Activated T-cell treated with anti-CD3 and anti-CD28 coated beads, Interleukin-2, amount 50 U/mL, for 72 hours (primary cell): ENCODE measurements at places on chromosomes 5 and 9. TPM values are rescaled to one million over a fixed set of nuclear protein-coding genes. Genes with fewer than 3 reads are reported as not detected.

DNA sequence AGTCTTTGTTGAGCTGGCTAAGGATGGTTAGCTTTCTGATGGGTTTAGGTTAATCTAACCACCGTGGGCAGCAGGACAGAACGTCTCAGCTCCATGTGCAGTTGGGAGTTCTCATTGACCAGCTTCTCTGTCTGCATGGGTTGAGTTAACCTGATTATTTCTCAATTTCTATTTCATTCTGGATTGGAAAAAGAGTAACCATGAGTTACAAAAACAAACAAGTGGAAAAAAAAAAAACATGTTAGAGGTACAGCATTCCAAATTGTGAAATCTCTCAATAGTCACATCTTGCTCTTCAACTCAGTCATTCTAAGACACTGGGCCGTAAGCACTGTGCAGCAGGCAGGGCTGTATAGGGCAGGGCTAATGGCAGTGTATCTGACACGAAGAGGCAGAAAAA, 343.7 kb upstream of the KLF4 start:
- H3K4me1 ChIP-seq = no peaks in the 10 kb centered on the region
- H3K27me3 ChIP-seq = no peaks in the 10 kb centered on the region
- no peaks in the 10 kb centered on the region for H3K36me3 ChIP-seq
- no peak overlapping the region for H3K27ac ChIP-seq
- H3K4me3 ChIP-seq = no peak overlapping the region

DNA sequence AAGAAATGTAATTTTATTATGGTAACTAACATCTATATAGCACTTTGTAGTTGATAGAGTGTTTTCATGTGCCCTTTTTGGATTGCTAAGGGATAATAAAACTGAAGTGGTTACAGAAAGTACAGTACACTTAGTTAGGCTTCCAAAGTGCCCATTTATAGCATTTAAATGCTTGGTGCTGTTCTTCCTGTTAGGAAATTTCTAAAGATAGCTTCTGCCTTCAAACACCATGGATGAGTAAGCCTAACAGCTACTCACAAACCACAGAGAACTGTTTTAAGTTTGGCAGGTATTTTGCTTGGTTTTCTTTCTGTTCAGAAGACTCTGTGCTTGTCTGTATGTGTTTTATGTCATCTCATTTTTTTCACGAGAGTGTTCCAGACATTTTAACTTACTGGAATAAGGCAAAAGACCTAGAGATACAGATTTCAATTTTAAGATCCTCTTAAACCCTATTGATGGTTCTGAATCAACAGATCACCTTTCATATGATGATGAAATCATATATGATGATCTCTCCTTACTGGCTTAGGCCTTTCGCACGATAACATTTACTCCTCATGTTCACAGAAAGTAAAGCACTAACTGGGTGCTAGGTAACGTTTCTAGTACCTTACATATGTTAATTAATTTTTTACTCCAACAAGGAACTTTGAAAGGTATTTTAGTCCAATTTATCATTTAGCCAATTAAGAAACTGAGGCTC, 4.4 kb downstream of the RIMOC1 start:
- DNase-seq = no peak
- H3K36me3 ChIP-seq = peaks cover 14% of the 10 kb centered on the region
- H3K4me1 ChIP-seq = peaks cover 41% of the 10 kb centered on the region

GRCh38 chr9:74803376-74804017, 84.2 kb downstream of the TRPM6 start:
- H3K4me3 ChIP-seq = no peak overlapping the region
- peaks cover 26% of the 10 kb centered on the region for H3K27me3 ChIP-seq
- H3K36me3 ChIP-seq = no peaks in the 10 kb centered on the region
- H3K27ac ChIP-seq = no peak overlapping the region
- no peak for DNase-seq
- no peaks in the 10 kb centered on the region for H3K4me1 ChIP-seq

GRCh38 chr5:179234563-179235135, 110.6 kb downstream of the ADAMTS2 start:
- H3K36me3 ChIP-seq = no peaks in the 10 kb centered on the region
- H3K27me3 ChIP-seq = peaks cover 13% of the 10 kb centered on the region
- H3K4me3 ChIP-seq = no peak overlapping the region
- H3K4me1 ChIP-seq = no peaks in the 10 kb centered on the region
- H3K27ac ChIP-seq = no peak overlapping the region
- DNase-seq = no peak

- H3K36me3 ChIP-seq = no peaks in the 10 kb centered on the region
- no peak overlapping the region for H3K27ac ChIP-seq
- H3K4me1 ChIP-seq = no peaks in the 10 kb centered on the region
- H3K4me3 ChIP-seq = no peak overlapping the region
These were observed 203.0 kb upstream of the VLDLR start for GRCh38 chr9:2418619-2419018.

DNA sequence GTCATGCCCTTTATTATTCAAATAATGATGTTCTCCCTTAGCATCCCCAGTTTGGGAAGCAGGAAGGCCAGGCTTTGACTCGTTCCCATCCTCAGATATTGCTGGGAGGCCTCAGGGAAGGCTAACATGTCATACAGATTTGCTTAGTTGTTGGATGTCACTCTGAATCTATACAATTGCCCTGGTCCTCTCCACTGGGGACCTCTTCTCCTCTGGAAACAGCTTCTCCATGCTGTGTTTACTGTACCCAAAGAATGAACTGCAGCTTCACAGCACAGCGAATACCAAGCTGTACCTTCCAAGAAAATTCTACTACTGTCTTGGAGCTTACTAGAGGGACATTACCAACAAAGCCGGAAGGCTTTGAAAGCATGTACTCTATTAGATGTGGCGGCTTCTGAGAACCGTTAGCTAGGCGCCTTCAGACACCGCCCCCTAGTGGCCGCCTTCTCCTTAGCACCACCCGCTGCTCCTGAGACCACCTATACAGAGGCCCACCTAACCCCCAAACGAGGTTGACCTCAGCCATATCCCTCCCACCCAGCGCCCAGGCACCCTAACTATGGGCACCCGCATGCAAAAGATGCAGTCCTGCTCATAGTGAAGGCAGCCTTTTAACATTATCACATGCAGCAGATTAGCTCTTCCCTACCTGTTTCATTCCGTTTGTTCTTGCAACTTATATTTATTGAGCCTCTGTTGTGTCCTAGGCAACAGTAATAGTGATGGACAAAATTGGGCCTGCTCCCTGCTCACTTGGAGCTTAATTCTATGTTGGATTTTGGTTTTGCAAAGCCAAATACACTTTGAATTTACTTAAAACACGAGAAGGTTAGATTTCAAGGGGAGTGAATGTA, 34.9 kb upstream of the FOXI1 start:
- DNase-seq = peak; percentile 10
- no peak overlapping the region for H3K4me3 ChIP-seq
- H3K4me1 ChIP-seq = peaks cover 8% of the 10 kb centered on the region
- H3K36me3 ChIP-seq = peaks cover 24% of the 10 kb centered on the region
- H3K27ac ChIP-seq = no peak overlapping the region
- H3K27me3 ChIP-seq = no peaks in the 10 kb centered on the region

GRCh38 chr9:135338546-135338945, 141.0 kb upstream of the PPP1R26 start:
- H3K4me3 ChIP-seq = no peak overlapping the region
- H3K36me3 ChIP-seq = no peaks in the 10 kb centered on the region
- H3K27ac ChIP-seq = no peak overlapping the region
- no peak for DNase-seq
- H3K4me1 ChIP-seq = no peaks in the 10 kb centered on the region

- no peaks in the 10 kb centered on the region for H3K27me3 ChIP-seq
- no peaks in the 10 kb centered on the region for H3K4me1 ChIP-seq
- no peak overlapping the region for H3K4me3 ChIP-seq
- H3K27ac ChIP-seq = no peak overlapping the region
- H3K36me3 ChIP-seq = no peaks in the 10 kb centered on the region
These were observed 120.4 kb upstream of the CPEB4 start for GRCh38 chr5:173767574-173768266.

DNA sequence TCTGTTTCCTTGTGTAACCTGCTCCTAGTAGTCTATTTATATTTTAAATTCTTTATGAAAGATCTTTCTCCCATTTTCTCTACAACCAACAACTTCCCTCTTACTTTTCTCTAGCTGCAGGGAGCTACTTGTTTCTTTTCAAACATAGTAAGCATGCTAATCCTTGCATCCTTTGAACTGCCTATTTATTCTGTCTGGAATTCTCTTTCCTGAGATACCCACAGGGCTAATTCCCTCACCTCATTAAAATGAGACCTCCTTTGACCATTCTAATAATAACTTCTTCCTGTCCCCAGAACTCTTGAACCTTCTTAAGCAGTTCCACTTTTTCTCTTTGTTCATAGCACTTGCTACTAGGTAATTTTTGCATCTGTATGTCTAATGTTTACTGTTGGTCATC, 620.6 kb upstream of the CDH18 start:
- DNase-seq = no peak
- no peaks in the 10 kb centered on the region for H3K4me1 ChIP-seq
- no peaks in the 10 kb centered on the region for H3K36me3 ChIP-seq
- H3K4me3 ChIP-seq = no peak overlapping the region
- H3K27me3 ChIP-seq = no peaks in the 10 kb centered on the region

DNA sequence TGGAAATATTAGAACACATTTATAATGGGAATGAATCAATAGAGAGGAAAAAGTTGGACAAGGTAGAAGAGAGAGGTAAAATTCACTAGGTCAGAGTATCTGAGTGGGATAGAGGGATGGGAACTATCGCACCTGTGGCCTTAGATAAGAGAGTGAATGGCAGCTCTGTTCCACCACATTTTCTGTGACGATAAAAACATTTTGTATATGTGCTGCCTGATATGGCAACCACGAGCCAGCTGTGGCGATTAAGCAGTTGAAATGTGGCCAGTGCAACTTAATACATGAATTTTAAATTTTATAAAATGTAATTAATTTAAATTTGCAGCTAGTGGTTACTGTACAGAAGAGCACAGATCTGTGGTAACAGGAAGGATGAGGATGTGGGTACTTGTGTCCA, 46.7 kb downstream of the ZNF354A start:
- H3K4me1 ChIP-seq = no peaks in the 10 kb centered on the region
- H3K36me3 ChIP-seq = no peaks in the 10 kb centered on the region
- H3K27ac ChIP-seq = no peak overlapping the region

DNA sequence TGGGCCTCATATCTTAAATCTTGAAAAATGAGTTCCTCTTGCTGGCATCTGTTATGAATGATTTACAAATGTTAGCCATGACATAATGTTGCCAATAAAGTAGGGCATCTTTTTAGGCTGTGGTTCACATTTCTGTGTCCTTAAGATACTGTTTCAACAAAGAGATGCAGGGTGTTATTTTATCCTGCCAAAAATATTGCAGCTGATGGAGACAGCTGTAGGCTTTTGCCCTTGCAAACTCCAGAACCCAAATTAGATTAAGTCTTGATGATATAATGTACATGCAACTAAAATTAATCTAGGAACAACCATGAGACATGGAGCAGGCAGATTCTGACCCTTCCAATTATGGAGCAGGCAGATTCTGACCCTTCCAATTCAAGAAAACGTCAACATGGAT, 228.2 kb upstream of the GRIN3A start:
- DNase-seq = no peak
- H3K27me3 ChIP-seq = no peaks in the 10 kb centered on the region
- no peaks in the 10 kb centered on the region for H3K36me3 ChIP-seq
- H3K27ac ChIP-seq = no peak overlapping the region
- no peaks in the 10 kb centered on the region for H3K4me1 ChIP-seq

GRCh38 chr9:98045234-98046179, 11.0 kb upstream of the NANS start:
- H3K4me1 ChIP-seq = peaks cover 49% of the 10 kb centered on the region
- peak overlapping the region; percentile 83 for H3K27ac ChIP-seq
- peak overlapping the region; percentile 93 for H3K4me3 ChIP-seq

DNA sequence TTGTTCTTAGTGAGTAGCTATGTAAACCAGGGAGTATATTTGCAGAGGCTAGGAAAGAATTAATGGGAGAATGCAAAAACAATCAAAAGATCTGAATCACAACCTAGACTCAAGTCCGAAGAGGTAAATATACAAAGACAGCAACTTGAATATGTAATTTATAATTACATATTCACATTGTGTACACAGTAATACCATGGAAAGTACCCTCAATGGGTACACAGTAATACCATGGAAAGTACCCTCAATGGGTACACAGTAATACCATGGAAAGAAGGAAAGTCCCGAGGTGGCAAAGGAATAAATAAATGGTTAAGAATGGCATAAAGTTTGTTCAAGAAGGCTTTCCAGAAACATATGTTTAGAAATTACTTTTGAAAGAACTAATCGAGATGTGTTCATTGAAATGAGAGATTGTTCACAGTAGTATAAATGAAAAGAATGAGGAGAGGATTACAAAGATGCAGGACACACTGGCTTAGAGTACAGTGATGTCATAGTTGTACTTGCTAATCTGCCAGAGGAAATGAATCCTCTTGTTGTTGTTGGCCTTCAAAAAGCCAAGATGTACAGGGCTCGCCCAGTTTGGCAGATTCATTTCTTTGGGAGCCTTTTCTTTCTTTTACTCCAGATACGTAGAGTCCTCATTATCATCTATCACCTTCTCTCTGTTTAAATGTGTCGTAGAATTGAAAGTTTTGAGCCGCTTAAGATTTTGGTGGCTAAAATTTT, 116.0 kb downstream of the UNC13B start:
- H3K36me3 ChIP-seq = no peaks in the 10 kb centered on the region
- H3K27ac ChIP-seq = no peak overlapping the region
- no peaks in the 10 kb centered on the region for H3K27me3 ChIP-seq
- peaks cover 37% of the 10 kb centered on the region for H3K4me1 ChIP-seq
- no peak overlapping the region for H3K4me3 ChIP-seq

DNA sequence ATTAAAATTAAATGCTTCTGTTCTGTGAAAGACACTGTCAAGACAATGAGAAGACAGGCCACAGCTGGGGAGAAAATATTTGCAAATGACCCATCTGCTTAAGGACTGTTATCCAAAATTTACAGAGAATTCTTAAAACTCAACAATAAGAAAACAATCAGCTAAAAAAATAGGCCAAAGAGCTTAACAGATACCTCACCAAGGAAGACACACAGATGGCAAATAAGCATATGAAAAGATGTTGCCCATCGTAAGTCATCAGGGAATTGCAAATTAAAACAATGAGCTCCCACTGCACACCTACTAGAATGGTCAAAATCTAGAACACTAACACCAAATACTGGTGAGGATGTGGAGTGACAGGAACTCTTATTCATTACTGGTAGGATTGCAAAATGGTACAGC, 10.3 kb downstream of the WNK2 start:
- H3K27ac ChIP-seq = no peak overlapping the region
- no peak overlapping the region for H3K4me3 ChIP-seq
- DNase-seq = no peak
- H3K4me1 ChIP-seq = no peaks in the 10 kb centered on the region
- no peaks in the 10 kb centered on the region for H3K36me3 ChIP-seq

The ACOT12 gene
- total RNA-seq = not detected

The CAST gene
- 163 TPM for total RNA-seq

The BAAT gene
- 0.24 TPM for total RNA-seq

The CNTFR gene
- not detected for total RNA-seq

The AGXT2 gene
- not detected for total RNA-seq

The ZFP2 gene
- total RNA-seq = 0.58 TPM

The GM2A gene
- 28.2 TPM for total RNA-seq

The ADAMTS12 gene
- 0.05 TPM for total RNA-seq
